HT1080 (cell line): ENCODE measurements at places on chromosomes 6 and 20. TPM values are rescaled to one million over a fixed set of nuclear protein-coding genes. Genes with fewer than 3 reads are reported as not detected.
A peak's percentile ranks its signal among the peaks of the same experiment; 100 is the strongest.

- DNase-seq: no peak
These were observed 64.2 kb downstream of the GCNT2 start for GRCh38 chr6:10585209-10585845.

GRCh38 chr6:37624121-37624520, 73.6 kb downstream of the MDGA1 start:
- peak; percentile 18 for DNase-seq

The TRIM15 gene
- total RNA-seq: not detected in 2 replicates

DNA sequence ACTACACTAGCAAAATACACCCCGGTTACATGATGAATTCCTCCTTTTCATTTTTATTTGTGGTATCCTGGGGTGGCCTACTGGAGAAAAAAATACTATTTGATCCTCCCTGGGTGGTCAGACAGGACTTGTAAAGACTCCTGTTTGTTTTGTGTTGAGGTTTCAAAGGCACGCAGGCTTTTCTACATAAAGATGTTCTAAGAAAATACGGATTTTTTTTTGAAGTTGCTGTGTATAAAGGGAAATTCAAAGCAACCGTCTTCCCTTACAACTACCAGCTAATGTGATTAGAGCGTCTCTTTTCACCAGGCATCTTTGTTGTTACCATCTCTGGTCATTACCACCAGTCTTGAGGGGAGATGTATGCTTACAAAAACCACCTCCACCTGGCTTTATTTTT, 187.1 kb downstream of the SOX4 start:
- no peak for DNase-seq

The AKAP12 gene
- total RNA-seq: 27.3 and 29.8 TPM in 2 replicates

The NNAT gene
- total RNA-seq: not detected in 2 replicates

The FOXA2 gene
- total RNA-seq: 4.2 and 4.9 TPM in 2 replicates

- DNase-seq: no peak
These were observed 58.9 kb upstream of the SRSF6 start for GRCh38 chr20:43398676-43399324.

GRCh38 chr6:130362128-130362527, 3.7 kb upstream of the TMEM200A start:
- DNase-seq: no peak

- no peak for DNase-seq
These were observed 55.4 kb downstream of the SMOC2 start for GRCh38 chr6:168496139-168496996.

DNA sequence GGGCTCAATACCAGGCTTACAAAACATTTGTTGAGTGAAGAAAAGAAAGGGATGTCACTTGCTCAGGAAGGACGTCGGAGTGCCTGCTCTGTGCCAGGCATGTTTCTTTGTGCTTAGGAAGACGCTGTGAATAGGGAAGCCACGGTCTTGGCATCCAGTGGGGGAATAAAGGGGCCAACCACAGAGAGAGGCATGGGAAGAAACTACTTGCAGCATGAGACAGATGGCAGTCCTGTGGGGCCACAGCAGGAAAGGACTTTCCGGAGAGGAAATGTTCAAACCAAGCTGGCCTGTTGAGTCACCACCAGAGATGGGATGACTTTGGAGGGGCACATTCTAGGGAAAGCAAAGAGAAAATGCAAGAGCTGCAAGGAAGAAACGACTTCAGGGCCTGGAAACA, 173.2 kb downstream of the CDH26 start:
- DNase-seq: peak; percentile 82

- DNase-seq: no peak
These were observed 33.2 kb downstream of the HLA-DRA start for GRCh38 chr6:32472781-32473375.

The HDGFL1 gene
- total RNA-seq: not detected in 2 replicates

DNA sequence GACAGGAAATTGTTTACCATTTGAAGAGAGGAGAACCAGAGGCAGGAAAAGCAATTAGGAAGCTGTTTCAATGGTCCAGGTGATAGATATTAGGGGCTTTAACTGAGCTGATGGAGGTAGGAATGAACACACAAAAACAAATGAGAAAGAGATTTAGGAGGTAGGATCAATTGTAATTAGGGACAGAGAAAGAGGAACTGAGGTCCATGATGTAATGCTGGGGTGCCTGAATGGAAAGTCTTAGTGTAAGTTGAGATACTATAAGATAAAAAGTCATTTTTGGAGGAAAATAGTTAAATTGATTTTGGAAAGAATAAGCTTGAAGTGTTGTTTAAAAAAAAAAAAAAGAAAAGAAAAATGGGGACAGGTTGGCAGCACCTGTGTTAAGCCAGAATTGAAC, 58.5 kb upstream of the B3GAT2 start:
- DNase-seq: no peak

DNA sequence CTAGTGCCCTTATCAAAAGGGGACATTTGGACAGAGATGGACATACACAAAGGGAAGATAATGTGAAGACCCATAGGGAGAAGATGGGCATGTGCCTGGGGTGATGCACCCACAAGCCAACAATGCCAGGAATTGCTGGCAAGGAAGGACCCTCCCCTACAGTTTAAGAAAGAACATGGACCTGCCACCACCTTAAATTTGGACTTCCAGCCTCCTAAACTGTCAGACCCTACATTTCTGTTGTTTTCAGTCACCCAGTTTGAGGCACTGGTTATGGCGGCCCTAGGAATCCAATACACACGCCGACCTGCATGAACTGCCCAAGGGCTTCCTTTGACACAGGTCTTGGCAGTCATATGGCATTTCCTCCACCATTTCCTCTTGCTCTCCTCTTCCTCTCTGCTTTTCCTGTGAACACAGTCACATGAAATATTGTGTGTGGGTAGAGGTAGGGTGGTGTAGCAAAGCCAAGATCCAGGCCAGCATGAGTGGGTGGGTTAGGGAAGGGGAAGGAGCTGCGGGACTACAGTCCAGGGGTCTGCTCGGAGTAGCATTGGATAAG, 115.6 kb downstream of the ZDHHC14 start:
- DNase-seq: no peak

DNA sequence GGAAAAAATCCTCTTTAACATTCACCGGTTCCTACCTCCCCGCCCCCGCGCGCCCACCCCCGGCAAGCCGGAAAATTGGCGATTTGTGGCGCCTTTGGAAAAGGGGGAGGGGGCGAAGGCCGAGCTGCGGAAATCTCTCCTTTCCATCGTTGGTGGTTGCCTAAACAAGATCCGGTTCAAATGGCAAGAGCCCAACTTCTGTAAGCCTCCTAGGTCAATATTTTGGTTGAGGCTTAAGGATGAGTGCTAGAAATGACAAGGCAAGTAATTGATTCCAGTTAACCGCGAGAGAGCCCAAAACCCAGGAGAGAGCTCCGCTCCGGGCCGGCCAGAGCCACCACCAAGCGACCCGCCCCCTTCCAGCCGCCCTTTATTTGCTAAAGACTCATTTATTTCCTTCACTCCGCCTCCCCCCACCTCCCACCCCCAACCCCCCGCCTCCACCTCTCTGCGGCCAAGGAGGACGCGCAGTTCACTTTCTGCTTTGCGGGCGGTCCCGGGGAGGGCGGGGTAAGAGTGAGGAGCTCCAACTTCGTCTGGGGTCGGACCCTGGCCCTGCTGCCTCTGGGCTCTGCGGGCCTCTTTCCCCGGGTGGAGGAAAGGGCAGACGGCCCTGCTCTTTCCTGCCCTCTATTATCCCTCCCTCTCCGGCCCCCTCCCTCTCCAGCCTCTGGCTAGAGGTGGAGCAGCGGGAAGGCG, 838 bp upstream of the NKX2-2 start:
- no peak for DNase-seq

The ZNF311 gene
- 0.40 and 0.51 TPM in 2 replicates for total RNA-seq

The OR2H2 gene
- total RNA-seq: not detected in 2 replicates

- DNase-seq: no peak
These were observed 910.4 kb upstream of the CITED2 start for GRCh38 chr6:140284871-140285270.

GRCh38 chr20:8932192-8933165, 136.4 kb upstream of the PLCB4 start:
- DNase-seq: peak; percentile 76

DNA sequence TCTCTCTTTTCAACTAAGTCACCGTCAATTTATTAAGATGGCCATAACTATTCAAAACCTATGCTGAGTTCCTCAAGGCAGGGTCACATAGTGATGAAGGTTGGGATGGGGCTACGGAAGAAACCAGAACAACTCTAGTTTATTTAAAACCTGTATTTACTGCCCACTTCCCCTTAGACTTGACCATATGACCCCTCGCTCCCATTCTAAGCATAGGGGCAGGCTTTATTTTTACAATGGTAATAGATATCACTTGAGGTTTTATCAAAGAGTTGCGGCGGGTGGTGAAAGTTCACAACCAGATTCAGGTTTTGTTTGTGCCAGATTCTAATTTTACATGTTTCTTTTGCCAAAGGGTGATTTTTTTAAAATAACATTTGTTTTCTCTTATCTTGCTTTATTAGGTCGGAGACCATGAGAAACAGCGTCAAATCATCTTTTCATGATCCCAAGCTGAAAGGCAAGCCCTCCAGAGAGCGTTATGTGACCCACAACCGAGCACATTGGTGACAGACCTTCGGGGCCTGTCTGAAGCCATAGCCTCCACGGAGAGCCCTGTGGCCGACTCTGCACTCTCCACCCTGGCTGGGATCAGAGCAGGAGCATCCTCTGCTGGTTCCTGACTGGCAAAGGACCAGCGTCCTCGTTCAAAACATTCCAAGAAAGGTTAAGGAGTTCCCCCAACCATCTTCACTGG, 5.5 kb downstream of the EDN1 start:
- DNase-seq: no peak

The HLA-DQA2 gene
- total RNA-seq: not detected in 2 replicates

DNA sequence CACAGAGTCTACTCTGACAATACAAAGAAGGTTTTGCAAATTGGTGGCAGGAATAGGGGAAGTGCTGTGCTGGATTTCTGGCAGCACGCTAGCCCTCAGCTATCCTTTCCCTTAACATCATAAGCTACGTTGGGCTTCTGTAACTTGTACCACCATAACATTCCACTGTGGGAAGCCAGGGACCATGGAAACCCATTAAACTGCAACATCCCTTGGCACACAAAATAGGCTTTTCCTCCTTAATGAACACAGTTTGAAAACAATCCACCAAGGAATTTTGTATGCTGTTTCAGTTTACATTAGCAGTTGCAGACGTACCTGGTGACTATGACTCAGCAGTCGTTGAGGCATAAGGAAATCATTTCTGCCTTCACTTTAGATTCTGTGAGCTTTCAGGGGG, 203.9 kb upstream of the RAB32 start:
- DNase-seq: peak; percentile 40

The SAMD3 gene
- total RNA-seq: 3.8 and 5.0 TPM in 2 replicates

The THBD gene
- not detected in 2 replicates for total RNA-seq

- DNase-seq: no peak
These were observed 6.5 kb upstream of the GATA5 start for GRCh38 chr20:62482146-62482809.

DNA sequence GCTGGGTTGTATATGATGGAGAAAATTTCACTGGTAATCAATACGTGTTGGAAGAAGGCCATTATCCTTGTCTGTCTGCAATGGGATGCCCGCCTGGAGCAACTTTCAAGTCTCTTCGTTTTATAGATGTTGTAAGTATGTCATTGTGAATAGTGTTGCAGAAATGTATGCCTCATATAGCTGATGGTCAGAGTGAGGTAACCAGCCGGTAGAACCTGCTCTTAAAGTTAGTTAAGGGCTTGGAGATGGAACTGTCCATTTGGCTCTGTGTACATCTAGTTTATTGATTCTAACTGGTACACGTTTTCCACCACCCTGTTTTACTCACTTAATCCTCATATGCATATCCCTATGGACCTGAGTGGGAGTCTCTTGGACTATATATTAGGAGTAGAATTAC, 73.5 kb downstream of the RTN4IP1 start:
- DNase-seq: no peak

DNA sequence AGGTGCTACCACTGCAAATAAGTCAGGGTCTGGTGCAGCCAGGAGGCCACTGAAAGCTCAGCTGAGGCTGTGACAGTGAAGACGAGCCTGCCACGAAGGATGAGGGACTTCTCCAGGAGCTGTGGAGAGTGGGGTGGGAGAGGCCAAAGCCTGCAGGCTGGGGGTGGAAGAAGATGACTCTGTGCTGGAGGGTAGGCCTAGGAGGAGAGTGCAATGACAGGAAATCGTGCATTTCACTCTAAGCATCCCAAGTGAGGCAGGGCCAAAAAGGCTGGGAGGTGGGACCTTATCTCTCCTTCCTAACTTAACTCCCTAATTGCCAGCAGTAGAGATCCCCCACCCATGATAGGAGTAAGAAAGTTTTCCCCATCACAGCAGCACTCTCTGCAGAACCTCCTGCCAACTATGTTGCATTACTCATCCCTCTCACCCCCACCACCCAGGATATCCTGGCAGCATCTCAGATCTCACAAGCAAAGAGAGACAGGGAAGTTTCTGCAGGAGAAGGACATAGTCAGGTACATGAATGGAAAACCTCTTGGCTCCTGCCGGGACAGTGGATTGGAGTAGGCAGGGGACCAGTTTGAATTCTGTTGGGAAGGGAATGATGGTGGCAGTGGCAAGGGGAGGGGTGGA, 466.2 kb downstream of the CDH26 start:
- no peak for DNase-seq

DNA sequence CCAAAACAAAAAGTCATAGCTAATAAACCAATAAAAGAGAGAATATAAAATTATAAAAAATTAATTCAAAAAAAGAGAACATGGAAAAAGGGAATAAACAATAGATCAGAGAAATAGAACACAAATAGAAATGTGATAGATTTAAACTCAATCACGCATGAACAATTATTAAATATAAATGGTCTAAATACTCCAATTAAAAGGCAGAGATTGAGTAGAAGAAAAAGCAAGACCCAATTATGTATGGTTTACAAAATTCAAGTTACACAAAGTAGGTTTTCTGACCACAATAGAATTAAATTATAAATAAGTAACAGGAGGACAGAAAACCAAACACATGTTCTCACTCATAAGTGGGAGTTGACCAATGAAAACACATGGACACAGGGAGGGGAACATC, 36.4 kb upstream of the MAN1A1 start:
- no peak for DNase-seq

DNA sequence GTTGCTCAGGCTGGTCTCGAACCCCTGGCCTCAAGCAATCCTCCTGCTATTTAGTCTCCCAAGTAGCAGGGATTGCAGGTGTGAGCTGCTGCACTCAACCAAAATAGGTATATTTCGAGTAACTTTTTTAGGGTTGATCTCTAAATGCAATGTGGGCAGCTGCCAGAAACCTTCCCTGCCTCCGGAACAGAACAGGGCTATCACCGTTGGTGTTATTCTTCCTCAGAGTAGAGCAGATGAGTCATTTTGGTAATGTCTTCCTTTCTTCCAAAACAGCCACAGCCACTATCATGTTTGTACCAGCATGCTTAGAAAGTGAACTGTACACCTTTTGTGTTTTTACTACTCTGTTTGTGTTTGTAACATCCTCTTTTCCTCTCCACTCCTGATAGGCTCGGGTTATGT, 44.1 kb downstream of the SNX9 start:
- peak; percentile 62 for DNase-seq

DNA sequence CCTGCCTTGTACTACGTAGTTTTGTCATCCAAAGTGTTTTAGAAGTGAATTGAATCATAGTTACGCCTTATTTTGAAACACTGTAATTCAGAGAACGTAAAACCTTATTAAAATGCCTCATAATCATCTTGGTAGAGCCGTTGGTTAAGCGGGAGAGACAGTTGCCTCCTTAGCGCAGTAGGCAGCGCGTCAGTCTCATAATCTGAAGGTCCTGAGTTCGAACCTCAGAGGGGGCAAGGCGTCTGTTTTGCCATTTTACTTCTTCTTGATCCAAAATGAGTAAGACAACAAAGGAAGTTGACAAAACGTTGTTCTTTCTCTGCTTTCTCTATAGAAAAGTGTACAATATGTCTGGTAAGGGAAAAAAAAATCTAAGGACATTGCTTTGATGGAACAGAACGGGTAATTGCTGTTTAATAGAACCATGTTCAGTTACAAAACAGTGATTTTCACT, 20.7 kb upstream of the TRIM27 start:
- DNase-seq: peak; percentile 80

- DNase-seq: no peak
These were observed 111.9 kb downstream of the TBC1D7 start for GRCh38 chr6:13216236-13217014.
